CD4-positive, alpha-beta T cell treated with Interleukin-6 at 100 ng/mL for 8 hours (primary cell): ENCODE measurements at places on chromosomes 6 and 20.

DNA sequence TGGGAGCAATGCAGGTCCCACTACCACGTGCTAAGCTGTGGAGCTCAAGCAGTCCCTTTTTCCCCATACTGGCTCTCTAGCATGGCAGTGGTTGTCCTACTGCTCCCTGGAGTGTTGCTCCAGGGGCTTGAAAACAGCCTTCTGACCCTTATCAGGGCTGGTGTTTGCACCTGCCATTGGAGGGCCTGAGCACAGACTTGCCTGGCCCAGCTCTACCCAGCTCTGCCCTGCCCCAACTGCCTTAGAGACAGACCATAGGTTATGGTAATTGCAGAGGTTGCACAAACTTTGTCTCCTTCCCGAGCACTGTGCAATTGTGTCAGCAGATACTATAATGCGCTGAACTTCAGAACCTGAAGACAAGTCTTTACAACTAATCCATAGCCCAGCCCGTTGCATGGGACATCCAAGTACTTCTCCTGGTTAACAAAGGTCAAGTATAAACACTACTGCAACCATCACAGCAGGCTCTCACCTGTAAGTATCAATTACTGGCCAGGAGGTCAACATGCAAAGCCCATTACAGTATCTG, 58.7 kb downstream of the PDSS2 start:
- no peak for DNase-seq

DNA sequence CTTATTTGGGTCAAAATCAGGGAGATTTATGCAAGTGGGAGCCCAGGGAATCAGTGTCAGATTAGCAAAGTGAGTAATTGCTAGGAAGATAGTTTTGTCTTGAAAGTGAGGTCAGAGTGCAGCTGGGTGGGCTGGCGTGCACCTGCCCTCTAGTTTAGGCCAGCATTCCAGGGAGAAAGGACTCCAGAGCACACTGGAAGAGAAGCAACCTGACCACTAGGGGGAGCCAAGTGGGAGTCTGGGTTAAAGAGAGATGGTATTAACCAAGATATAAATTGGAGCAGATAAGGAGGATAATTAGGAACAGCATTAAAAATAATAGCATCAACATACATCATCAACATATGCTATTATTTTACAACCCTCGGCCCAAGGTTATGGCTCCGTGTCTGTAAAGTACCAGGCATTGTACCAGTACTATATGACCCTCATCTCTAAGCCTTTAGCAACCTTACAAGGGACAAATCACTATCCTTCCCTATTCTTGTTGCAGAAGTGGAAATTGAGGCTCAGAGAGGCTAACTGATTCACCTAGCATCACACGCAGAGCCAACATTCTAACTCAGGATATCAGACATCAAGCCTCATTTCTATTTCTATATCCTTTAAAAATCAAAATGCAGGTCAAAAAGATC, 57.8 kb downstream of the SLC2A10 start:
- DNase-seq, result no peak

- no peak for DNase-seq
Measured at GRCh38 chr6:27892649-27893058, 19.5 kb downstream of the OR2B2 start.

GRCh38 chr20:55668631-55669030, 336.7 kb downstream of the CBLN4 start:
- no peak for DNase-seq

GRCh38 chr20:13758884-13759283, 25.8 kb downstream of the ESF1 start:
- DNase-seq, result no peak

DNA sequence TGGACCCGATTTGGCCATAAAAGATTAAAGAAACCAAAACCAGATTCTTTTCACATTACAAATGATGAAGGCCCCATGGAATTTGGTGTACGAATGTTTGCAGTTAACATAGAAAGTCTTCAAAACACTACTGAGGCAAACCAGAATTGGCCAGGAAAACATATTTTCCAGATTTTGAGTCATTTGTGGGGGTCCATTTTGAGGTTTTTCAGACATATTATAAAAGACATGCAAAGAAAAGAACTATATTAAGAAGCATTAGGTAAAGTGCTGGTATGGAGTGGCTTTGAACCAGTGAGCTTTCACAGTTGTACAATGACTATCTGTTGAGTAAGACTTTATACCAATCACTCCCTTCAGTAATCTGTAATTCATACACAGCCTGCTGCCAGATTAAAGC, 168.9 kb upstream of the COL21A1 start:
- no peak for DNase-seq

- DNase-seq, result no peak
Measured at GRCh38 chr20:3612795-3613572, 50.2 kb downstream of the GFRA4 start.

DNA sequence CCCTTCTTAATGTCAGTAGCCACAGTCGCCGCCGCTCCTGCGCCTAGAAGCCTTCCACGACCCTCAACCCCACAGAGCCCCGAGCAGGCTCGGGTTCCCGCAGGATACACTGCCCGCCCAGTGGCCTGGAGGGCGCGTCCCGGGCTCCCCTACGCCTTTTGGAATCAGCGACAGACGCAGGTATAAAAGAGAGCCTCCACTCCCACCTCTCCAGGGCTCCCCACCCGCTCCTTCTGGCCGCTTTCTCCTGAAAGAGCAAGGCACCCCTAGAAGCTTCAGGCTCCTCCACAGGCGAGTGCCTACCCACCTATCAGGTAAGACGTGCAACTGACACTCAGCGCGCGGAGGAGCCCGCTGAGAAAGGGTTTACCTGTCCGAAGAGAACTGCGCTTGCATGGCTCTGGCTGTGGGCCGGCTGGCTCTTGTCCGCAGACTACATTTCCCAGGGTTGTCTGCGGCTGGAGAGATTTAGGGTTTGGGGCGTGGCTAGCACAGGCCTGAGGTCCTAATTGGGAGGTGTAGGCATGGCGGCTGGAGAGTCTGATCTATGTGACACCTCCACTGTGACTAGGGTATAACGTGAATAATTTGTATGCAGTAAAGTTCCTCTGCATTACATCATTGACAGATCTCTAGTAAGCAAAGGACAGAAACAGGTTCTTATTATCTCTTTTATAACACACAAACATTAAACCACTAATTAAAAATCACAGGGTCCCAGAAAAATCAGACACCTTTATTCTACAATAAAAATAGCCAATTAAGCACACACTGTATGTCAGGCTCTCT, 13.5 kb upstream of the ZNF391 start:
- peak; percentile 73 for DNase-seq
